Gastroesophageal sphincter (tissue), 4 donors: ENCODE measurements at places on chromosomes 1 and 21. TPM values are rescaled to one million over a fixed set of nuclear protein-coding genes. Genes with fewer than 3 reads are reported as not detected.

Gene FCRL6
- 0.62 TPM for total RNA-seq

Gene BRDT
- not detected for total RNA-seq

Gene FCMR
- total RNA-seq: 4.1 TPM

Gene AADACL3
- not detected for total RNA-seq

Gene COL16A1
- 169 TPM for total RNA-seq

Gene ACTL8
- total RNA-seq: not detected

DNA sequence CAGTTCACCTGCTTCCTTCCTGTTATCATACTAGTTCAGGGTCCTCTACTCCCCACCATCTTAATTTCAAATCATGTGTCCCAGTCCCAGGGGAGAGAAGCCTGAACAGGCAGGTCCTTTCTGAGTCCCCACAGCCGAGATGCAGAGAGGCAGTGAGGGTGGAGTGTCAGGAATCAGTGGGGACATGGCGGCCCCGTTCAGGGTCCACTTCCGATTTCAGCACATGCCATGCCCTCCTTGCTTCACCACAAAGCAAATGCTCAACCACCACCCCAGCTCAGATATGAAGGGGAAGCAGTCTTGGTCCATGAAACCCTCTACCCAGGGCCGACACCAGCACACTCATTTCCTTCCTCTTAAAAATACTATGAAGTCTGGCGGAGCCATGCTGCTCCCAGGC is 5.2 kb upstream of the SEMA4A start:
- ATAC-seq: no peak

DNA sequence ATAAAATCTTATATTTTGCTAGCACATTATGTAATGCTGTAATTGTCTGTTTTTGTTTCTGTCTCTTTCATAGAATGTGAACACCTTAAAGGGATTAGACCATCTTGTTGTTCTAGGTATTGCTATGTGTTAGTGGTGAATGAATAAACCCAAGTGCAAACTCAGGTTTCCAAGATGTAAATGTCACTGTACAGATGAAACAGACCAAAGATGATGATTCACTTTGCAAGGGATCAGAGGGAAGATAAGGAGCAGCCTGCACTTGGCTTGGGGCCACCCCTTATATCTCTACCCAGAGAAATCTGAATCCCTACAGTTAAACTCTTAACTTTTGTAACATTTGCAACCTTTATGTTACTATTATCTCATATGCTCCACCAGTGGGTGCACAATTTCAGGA is 25.4 kb downstream of the UROD start:
- no peak for ATAC-seq

DNA sequence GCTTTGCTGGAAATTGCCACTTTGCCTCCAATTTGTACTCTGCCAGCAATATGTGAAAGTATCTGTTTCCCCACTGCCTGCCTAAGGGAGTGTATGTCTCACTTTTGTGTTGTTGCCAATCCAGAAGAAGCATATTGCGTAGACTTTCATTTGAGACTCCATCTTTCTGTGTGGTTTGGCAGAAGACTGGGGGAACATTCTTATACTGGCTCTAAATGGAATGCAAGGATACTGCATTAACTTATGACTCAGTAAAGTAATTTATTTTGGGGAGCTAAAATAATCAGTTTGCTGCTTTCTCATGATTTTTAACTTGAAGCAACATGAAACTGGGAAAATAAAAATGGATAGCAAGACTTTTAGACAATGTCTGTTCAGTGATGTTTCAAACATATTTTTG is 107.7 kb upstream of the TMPRSS2 start:
- no peak for ATAC-seq
